ENCODE measurements at places on chromosomes 13 and 19. TPM values are rescaled to one million over a fixed set of nuclear protein-coding genes. Genes with fewer than 3 reads are reported as not detected.
A peak's percentile ranks its signal among the peaks of the same experiment; 100 is the strongest.

DNA sequence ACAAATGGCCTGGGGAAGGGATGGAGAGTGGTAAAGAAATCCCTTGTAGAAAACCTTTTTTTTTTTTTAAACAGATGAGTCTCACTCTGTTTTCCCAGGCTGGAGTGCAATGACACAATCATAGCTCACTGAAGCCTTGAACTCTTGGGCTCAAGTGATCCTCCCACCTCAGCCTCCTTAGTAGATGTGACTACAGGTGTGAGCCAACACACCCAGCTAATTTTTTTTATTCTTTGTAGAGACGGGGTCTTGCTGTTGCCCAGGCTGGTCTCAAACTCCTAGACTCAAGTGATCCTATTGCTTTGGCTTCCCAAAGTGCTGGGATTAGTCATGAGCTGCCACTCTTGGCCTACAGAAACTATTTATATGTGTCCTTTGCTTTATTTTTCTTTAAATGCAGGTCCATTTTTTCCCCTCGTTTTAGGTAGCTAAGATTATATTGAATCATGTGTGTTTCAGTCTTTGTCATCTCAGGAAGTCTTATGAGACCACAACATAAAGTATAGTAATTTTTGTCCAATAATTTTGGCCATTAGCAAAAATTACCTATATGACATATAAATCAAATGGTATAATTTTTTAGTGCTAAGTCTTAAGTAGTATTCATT lies 10.5 kb downstream of the LPAR6 start:
- no peaks in the 10 kb centered on the region for H3K36me3 ChIP-seq
- no peaks in the 10 kb centered on the region for H3K27me3 ChIP-seq
- H3K27ac ChIP-seq: peak overlapping the region; percentile 65
- H3K4me3 ChIP-seq: no peak overlapping the region
- H3K4me1 ChIP-seq: peaks cover 10% of the 10 kb centered on the region

DNA sequence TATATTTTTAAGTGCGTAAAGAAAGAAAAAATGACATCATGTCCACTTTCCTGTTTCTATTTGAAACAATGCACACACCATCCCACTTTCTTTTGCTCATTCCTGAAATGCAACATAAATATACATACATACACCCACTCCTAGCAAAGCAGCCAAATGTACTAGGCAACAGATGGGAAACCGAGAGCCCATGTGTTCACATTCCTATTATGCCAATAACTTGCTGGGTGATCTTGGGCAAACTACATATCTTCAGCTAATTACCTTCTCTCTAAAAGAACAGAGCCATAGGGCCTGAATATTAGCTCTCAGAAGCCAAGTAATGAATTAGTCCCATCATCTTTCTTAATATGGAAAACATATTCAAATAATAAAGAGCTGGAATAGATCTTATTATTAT lies 610.6 kb upstream of the ATXN8OS start:
- no peak overlapping the region for H3K4me3 ChIP-seq
- no peaks in the 10 kb centered on the region for H3K27me3 ChIP-seq
- H3K36me3 ChIP-seq: no peaks in the 10 kb centered on the region
- no peaks in the 10 kb centered on the region for H3K4me1 ChIP-seq

- no peak overlapping the region for H3K4me3 ChIP-seq
- no peaks in the 10 kb centered on the region for H3K36me3 ChIP-seq
- DNase-seq: no peak
Observed at GRCh38 chr13:52938065-52938464, 89.6 kb upstream of the PCDH8 start.

DNA sequence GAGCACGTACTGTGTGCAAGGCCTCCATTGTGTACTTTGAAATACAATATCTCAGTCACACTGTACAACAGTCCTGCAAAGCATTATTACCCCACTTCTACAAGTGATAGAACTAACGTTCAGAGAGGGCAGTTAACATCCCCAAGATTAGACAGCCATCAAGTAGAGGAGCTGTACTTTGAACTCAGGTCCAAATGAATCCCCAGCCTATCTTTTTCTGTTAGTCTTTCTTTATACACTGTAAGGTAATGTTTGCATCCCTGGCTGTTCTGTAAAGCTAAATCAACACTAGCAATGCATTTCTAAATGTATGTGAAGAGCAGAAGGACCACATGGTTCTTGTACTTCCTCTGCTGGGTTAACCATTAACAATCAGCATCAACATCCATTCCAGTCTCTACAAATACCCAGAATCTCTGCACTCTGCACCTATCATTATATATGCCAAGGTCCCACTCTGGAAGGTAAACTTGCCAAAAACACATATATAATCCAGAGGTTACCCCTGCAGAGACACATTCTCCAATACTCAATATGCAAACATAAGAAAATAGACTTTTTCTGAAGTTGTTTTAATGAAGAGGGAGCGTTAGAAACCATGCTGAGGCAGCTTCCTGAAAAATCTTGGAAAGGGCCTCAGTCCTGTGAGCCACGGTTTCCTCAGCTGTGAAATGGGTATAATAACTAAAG lies 182.3 kb downstream of the MZT1 start:
- no peaks in the 10 kb centered on the region for H3K4me1 ChIP-seq
- H3K27ac ChIP-seq: no peak overlapping the region
- H3K36me3 ChIP-seq: no peaks in the 10 kb centered on the region
- H3K4me3 ChIP-seq: no peak overlapping the region

- H3K27ac ChIP-seq: peak overlapping the region; percentile 77
- no peak overlapping the region for H3K4me3 ChIP-seq
- H3K27me3 ChIP-seq: no peaks in the 10 kb centered on the region
- DNase-seq: peak; percentile 90
- H3K36me3 ChIP-seq: peaks cover 31% of the 10 kb centered on the region
Observed at GRCh38 chr19:11130824-11131455, 24.6 kb downstream of the SPC24 start.

GRCh38 chr13:50594276-50595051 lies 249.0 kb downstream of the DLEU7 start:
- H3K27me3 ChIP-seq: no peaks in the 10 kb centered on the region
- no peaks in the 10 kb centered on the region for H3K4me1 ChIP-seq
- H3K4me3 ChIP-seq: no peak overlapping the region
- no peaks in the 10 kb centered on the region for H3K36me3 ChIP-seq

- H3K27me3 ChIP-seq: peaks cover 44% of the 10 kb centered on the region
- peaks cover 36% of the 10 kb centered on the region for H3K4me1 ChIP-seq
- peak overlapping the region; percentile 55 for H3K27ac ChIP-seq
Observed at GRCh38 chr19:50333737-50334617, 4.8 kb upstream of the KCNC3 start.

DNA sequence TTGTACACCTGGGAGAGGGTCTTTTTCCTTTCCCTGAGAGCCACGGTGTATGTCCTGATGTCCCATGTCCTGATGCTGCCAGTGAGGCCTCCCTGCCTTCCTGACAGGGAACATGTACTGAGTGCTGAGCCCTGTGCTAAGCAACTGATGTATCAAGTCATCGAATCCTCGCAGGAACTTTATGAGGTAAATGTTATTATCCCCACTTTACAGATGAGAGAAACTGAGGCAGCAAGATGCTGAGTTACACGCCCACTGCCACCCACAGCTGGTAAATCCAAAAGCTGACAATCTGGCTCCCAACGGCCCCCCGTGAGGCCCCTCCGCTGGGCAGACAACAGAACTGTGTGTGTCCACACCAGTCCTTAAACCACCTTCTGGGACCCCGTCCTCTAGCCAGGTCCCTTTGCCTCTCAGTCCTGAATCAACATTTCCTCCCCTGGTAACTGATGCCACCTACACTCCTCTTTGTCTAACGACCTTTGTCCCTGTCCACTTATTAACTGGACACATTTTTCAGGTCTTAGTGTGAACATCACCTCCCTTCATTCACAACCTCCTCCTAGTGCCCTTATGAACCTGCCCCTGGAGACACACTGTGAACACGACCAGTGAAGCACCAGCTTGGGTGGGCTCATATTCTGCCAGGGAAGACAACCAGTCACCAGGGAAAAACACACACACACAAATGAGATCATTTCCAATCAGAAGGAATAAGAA lies 5.4 kb upstream of the VSIG10L start:
- no peak overlapping the region for H3K27ac ChIP-seq
- peaks cover 12% of the 10 kb centered on the region for H3K36me3 ChIP-seq
- no peak overlapping the region for H3K4me3 ChIP-seq

DNA sequence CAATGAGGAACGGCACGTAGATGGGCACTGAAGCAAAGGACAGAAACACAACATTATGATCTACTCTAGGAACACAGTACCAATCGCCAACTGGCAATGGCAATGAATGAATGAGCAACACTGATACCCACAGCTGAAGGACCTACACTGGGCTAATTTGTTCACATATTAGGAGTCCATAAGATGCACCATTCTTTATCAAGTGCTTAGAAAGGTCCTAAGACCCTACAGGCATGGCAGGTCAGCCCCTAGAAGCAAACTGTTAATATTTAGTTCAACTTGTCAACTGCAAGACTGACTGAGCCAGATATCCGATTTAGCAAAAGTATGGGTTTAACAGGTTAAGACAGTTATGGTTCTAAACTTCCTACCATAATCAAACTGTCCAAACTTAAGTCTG lies 4.8 kb downstream of the SHISA2 start:
- H3K27me3 ChIP-seq: peaks cover 47% of the 10 kb centered on the region
- H3K36me3 ChIP-seq: no peaks in the 10 kb centered on the region
- H3K4me3 ChIP-seq: no peak overlapping the region
- no peak overlapping the region for H3K27ac ChIP-seq
- no peak for DNase-seq

DZIP1 gene
- total RNA-seq: 7.5 TPM

GRCh38 chr19:51676566-51677083 lies 16.5 kb upstream of the SPACA6 start:
- H3K27me3 ChIP-seq: peaks cover 9% of the 10 kb centered on the region
- no peak overlapping the region for H3K27ac ChIP-seq
- no peak for DNase-seq
- H3K4me1 ChIP-seq: no peaks in the 10 kb centered on the region
- H3K36me3 ChIP-seq: no peaks in the 10 kb centered on the region

- no peaks in the 10 kb centered on the region for H3K36me3 ChIP-seq
- no peaks in the 10 kb centered on the region for H3K27me3 ChIP-seq
- DNase-seq: no peak
Observed at GRCh38 chr13:109273326-109273751, 513.0 kb downstream of the IRS2 start.

DNA sequence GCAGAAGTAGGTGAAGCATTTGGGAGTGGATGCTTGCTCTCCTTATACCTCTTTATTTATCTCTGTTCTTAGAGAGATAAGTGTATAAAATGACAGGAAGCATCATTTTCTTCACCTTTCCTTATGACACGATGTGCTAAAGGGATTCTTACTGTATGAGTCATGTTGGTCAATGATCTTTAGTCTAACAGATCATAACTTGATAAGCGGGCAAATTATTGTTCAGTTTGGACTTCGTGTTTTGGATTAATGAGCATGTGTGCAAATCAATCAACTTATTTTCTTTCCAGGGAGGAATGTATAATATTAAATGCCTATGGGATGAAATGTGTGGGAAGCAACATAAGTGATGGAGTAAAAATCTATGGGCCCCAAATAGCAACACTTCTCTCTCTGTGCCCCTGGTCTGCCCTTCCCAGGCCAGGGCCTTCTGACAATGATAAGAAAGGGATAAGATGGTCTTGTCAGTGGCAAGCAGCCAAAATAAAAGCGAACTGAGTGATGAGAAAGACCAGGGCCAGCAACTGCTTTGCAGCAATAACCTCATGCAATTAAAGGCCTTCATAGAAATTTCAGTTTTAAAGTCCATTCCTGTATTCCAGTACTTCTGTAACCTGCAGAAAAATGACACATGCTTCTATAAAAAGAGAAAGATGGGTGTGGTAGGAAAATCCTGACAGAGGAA lies 61.4 kb downstream of the SLC10A2 start:
- H3K4me1 ChIP-seq: no peaks in the 10 kb centered on the region
- H3K4me3 ChIP-seq: no peak overlapping the region
- H3K36me3 ChIP-seq: no peaks in the 10 kb centered on the region
- no peak for DNase-seq
- no peaks in the 10 kb centered on the region for H3K27me3 ChIP-seq
- no peak overlapping the region for H3K27ac ChIP-seq

PSG6 gene
- not detected for total RNA-seq

- no peaks in the 10 kb centered on the region for H3K4me1 ChIP-seq
- H3K36me3 ChIP-seq: no peaks in the 10 kb centered on the region
- H3K27ac ChIP-seq: no peak overlapping the region
- H3K4me3 ChIP-seq: no peak overlapping the region
- peak; percentile 63 for DNase-seq
Observed at GRCh38 chr13:110116072-110116487, 190.9 kb downstream of the COL4A1 start.

- DNase-seq: no peak
- H3K36me3 ChIP-seq: no peaks in the 10 kb centered on the region
- H3K4me1 ChIP-seq: no peaks in the 10 kb centered on the region
- H3K27me3 ChIP-seq: peaks cover 6% of the 10 kb centered on the region
- H3K4me3 ChIP-seq: no peak overlapping the region
Observed at GRCh38 chr19:34881982-34882381, 44.7 kb upstream of the ZNF30 start.

CGB2 gene
- not detected for total RNA-seq

ANKRD24 gene
- 2.2 TPM for total RNA-seq

DNA sequence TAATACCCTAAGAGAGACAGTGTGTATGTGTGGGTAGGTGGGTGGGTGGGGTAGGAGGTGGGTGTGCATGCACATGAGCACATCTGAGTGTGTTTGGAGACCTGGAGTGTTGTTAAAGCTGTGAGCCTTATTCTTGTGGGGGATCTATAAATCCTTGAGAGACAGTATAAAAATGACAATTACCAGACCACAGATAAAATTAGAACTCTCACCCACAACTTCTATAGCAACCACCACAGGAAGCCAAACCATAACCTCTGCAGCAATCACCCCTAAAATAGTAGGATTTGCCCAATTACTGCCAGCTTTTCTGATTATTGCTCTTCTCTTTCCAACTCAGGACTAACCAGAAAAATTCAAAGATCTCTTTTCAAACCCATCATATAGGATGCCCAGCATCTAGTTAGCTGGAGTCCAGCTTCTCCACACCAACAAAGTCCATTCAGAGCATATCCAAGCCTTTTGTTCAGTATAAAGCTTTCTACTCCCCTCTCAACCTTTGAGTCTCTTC lies 93.4 kb upstream of the SLITRK1 start:
- H3K36me3 ChIP-seq: no peaks in the 10 kb centered on the region
- DNase-seq: no peak
- H3K27me3 ChIP-seq: no peaks in the 10 kb centered on the region
- no peak overlapping the region for H3K4me3 ChIP-seq
- no peak overlapping the region for H3K27ac ChIP-seq
- no peaks in the 10 kb centered on the region for H3K4me1 ChIP-seq

DNA sequence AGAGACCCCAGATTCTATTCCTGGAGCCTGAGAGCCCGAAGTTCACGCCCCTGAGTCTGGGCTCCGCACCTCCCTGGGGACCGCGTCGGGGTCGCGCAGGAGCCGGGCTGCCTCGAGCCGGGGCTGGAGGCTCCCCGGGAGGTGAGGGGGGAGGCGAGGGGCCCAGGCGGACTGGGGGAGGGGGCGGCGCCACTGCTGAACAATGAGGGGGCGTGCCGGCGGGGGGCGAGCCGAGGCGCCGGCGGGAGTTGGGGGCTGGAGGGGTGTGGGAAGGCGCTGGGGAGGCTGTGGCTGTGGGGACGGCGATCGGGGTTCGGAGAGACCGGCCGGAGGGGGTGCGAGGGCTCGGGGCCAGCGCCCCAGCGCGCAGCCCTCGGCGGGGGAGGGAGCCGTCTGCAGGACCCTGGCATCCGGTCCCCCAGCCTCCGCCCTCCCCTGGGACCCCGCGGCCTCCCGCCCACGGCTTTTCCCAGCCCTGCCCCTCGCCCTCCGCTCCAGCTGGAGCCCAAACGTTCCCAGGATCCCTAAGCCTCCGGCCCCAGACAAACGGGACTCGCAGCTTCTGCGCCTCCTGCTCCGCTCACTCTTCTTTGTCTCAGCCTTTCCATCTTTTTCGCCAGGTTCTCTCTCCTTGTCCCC lies 922 bp downstream of the PLEKHG2 start:
- H3K4me3 ChIP-seq: peak overlapping the region; percentile 86
- H3K4me1 ChIP-seq: peaks cover 11% of the 10 kb centered on the region
- peak; percentile 58 for DNase-seq
